ENCODE measurements at places on chromosomes 6 and 20.

- DNase-seq = no peak
These were observed 101.5 kb downstream of the UNC5CL start for GRCh38 chr6:40937491-40937890.

DNA sequence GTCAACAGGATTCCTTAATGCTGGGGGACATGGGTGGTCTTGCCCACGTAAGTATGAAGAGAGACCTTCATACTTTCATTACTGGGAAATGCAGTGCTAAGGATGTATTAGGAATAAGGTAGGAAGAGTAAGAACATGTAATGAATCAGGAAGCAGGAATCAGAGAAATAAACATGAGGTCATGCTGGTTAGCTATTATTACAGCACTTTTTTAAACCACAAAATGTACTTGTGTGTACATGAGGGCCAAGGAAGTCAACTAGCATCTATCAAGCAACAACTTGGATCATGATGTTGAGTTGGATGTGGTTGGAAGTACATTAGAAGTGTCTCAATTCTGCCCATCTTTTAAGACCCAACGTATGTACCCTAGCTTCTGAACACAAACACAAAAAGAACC lies 63.5 kb upstream of the E2F3 start:
- peak; percentile 64 for DNase-seq

DNA sequence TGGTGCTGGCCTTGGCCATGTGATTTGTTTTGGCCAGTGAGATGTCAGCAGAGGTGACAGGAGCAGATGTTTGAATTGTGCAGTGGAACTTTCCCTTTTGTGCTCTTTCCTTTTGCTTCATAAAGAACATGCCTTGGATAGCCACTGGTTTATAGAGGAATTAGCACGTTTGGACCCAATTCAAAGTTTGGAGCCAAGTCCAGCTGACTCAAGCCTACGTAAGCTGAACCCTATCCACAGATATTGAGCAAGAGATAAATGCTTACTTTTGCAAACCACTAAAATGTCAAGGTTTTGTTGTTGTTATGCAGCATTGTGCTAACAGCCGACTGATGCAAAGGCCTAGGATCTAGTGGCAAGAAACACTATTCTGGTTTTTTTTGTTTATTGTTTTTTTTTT lies 230.9 kb upstream of the CITED2 start:
- peak; percentile 55 for DNase-seq

GRCh38 chr6:118298476-118299427 lies 249.3 kb upstream of the PLN start:
- no peak for DNase-seq

DNA sequence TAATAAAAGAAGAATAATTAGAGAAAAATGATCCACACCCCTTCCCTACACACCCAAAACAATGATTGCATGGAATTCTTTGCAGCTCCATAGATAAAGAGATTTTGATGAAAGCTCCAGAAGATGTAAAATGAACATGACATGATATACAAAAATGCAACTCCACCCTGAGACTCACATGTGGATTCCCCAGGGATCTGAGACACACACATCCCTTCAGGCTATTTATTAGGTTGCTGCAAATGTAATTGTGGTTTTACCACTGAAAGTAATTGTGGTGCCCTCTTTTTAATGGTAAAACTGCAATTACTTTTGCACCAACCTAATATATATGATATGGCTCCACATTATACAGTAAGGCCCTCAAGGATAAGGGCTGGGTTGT lies 40.4 kb upstream of the TBC1D7 start:
- peak; percentile 61 for DNase-seq

DNA sequence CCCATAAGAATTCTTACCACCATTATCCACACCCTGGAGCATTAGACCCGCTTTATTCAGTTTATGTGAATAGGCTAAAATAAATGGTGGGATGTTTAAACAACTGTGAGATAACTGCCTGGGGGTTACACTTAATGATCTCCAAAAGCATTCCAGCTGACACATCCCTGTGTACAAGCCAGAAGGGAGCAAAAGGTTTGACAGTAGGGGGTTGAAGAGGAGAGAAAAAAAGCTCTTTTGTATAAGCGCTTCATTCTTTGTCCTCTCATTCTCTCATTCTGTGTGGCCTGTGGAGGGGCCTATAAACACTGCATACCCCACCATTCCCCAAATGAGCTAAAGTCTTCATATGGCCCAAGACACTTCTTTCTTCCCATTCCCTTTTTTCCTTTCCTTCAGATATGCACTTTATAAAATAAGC lies 30.8 kb upstream of the COL21A1 start:
- DNase-seq = no peak

GRCh38 chr6:28167068-28167467 lies 25.4 kb downstream of the ZKSCAN8 start:
- DNase-seq = peak; percentile 77

- DNase-seq = no peak
These were observed at the start of gene CLPSL1 for GRCh38 chr6:35780719-35781118. Gene CLPSL1, plus strand, starts transcription at chr6:35781019. Its CDS starts 92 bp downstream, at chr6:35781111.

GRCh38 chr6:28443112-28443773 lies at the start of gene ZSCAN23:
Gene ZSCAN23, minus strand, starts transcription at chr6:28443491. Its CDS starts 7,225 bp downstream, at chr6:28436266.
- DNase-seq = peak; percentile 77

- no peak for DNase-seq
These were observed 10.2 kb downstream of the TM9SF4 start for GRCh38 chr20:32119734-32120133.

DNA sequence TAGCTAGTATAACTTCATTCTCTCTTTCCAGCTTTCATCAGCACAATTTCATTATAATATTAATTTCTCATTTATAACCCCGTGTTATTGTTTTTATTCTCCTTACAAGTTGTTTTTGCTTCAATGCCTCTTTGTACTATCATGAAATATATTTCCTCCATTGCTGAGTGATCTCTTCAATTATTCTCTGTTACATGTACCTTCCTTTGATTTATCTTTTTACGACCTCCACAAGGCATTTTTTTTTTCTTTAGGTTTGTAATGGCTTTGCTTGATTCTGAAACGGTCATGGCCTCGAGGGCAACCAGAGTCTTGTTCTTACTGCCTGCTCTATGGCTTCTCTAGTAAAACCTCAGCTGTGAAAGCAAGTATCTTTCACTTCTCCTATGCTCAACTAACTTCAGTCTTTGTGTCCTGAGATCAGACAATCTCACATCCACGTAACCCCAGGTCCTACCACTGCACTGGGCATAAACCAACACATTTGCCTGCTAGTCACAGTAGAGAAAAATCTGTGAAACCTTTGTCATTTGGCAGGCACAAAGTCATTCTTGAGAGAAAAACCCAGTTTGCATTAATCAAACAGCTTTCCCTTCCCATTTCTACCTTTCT lies 119.9 kb downstream of the UST start:
- no peak for DNase-seq

- no peak for DNase-seq
These were observed 9.3 kb downstream of the SDHAF4 start for GRCh38 chr6:70575899-70576495.

- DNase-seq = no peak
These were observed 30.6 kb downstream of the THBS2 start for GRCh38 chr6:169223006-169223405.

DNA sequence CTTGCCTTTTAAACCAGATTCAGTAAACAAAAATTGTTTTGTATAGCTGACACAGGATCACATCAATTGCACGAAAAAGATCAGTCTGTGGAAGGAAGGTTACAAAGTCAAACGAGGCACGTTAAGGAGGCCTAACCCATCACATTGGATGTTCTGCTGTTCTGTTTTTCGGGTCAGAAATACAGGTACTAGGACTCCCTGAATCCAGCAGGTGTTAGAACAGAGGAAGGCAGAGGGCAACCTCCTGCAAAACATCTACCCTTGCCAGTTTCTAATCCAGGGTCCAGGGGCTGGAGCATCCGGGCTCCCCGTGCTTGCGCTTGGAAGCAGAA lies 64.6 kb downstream of the PLG start:
- DNase-seq = no peak

DNA sequence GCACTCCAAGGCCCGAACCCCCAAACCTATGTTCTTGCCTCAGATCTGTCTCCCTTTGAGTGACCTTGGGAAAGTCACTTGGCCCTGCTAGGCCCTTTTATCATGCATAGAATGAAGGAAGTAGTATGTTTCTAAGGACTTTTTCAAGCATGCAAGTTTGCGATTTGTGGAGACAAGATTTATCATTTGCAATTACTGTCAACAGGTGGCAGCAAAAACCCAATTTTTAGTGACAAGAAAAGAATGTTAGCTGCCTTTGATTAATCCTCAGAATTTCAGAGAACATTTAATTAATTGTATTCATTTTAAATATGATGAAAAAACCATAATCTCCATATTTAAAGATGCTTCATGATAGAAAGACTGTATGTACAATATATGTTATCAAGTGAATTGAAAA lies 28.3 kb upstream of the PREP start:
- peak; percentile 66 for DNase-seq

- no peak for DNase-seq
These were observed 19.1 kb downstream of the OLIG3 start for GRCh38 chr6:137475103-137475502.

- no peak for DNase-seq
These were observed 2.5 kb upstream of the CASS4 start for GRCh38 chr20:56409521-56409920.

DNA sequence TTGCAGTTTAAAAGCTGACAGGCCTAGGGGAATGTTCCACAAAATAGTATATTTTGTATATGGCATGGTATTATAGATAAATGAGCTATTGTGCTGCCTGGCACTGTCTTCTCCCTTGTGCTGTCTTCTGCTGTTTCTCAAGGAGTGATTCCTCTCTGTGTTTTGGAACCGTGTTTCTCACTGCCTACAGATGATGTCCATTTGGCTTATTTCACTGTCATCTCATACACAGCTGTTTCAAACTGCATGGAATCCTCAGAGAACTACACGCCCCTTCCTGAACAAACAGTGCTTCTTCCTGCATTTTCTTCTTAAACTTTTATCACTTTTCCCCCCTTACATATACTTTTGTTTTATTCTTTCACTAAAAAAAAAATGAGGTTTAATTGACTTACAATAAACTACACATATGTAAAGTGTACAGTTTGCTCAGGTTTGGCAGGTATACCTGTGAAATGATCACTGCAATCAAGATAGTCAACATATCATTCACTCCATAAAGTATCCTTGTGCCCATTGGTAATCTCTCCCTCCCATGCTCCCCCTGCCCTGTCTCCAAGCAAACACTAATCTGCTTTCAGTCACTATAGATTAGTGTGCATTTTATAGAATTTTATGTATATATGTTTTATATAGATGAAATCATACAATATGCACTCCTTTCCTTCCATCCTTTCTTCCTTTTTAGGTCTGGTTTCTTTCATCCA lies 43.0 kb downstream of the CBFA2T2 start:
- DNase-seq = no peak

GRCh38 chr20:63095718-63096654 lies 89.2 kb upstream of the BHLHE23 start:
- DNase-seq = no peak

DNA sequence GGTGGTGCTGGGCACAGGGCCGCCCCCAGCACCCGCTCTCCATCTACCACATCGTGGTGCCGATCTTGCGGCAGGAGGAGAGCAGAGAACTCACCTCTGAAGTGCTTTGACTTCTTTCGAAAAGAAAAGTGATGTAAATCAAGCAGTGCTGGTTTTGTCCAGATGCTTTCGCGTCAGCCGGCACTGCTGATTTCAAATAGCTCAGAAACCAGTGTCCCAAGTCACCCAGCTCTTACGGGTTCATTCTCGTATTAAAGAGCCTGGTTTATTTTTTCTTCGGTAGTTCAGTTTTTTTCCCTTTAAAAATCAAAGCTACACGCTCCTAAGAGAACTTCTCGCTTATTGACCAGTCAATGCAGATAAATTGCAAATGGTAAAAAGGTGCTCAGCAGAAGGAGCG lies 32.1 kb downstream of the MYT1 start:
- DNase-seq = no peak

GRCh38 chr20:64229507-64230061 lies 26.0 kb upstream of the PCMTD2 start:
- peak; percentile 51 for DNase-seq

DNA sequence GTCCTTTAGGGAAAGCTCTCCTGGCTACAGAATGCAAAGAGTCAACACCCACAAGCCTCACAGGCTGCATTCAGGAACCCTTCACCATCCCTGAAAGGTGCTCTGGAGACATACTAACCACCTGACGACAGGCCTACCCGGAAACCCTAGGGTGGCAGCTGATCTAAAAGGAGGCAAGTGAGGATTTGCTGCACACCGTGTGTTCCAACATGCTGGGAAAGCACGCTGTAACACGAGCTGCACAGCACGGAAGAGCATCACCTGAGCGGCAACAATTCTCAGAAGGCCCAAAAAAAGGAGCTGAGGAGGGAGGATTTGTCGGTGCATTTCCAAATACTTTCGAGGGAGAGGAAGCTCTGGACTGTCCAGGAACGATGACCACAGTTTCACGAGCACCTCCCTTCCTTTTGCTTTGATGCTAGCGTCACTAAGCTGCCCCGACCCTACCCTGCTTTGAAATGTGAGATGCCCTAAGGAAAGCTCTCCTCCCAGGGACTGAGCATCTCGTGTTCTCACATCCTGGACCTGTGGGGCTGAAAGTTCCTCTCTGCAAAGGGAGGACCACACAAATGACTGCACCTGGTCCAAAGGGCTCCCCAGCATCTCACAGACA lies 87.0 kb downstream of the PPP1R3G start:
- DNase-seq = peak; percentile 42

DNA sequence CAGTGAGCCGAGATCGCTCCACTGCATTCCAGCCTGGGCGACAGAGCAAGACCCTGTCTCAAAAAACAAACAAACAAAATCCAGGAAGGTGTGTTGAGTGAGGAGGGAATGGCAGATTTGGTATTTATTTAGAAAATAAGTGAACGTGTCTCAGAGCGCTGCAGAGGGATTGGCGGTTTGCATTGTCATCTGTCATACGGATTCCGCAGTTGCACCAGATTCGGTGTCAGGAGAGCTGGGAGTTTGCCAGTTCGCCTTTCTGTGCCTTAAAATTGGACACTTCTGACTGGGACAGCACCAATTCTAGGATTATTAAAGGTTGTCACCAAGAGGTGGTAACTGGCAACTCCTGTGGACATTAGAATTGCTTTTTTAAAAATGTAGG lies 912 bp downstream of the SNRNP48 start:
- no peak for DNase-seq

DNA sequence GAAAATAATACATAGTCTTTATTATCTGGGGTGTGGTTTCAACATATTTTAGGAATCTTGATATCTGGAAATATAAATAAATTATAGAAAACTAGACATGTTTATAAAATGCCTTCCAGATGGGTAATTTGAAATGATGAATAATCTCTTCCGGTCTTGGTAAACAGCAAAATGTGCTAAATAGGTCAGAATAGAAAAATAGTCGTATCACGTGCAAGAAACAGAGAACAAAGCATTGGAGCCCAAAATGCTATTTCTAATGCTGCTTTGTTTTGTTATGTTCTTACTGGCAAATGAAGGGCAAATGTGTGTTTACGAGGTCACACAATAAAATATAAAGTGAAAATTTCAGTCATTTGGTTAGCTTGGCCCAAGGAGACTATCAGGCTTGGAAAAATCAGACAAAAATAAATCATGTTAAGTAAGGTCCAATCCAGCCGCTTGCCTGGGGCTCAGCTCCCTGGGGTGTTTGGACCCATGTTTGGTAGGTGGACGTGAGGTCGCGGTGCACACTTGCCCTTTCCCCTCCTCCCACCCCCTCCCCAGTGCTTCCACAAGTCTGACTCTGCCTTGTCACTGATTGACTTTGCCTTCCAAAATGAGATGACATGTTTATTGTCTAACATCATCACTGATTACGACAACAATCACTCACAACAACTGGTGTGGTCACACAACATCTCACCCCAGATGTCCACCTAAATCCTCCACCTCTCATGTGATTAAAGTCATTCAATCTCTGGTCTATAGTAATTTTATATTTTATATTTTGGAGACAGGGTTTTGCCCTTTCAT lies 56.0 kb downstream of the RIN2 start:
- no peak for DNase-seq

GRCh38 chr6:41288030-41288753 lies 1.7 kb upstream of the TREM1 start:
- peak; percentile 91 for DNase-seq

GRCh38 chr6:15677822-15678221 lies 15.0 kb upstream of the DTNBP1 start:
- no peak for DNase-seq

Measured in bronchial epithelial cell (primary cell).